ENCODE measurements at places on chromosomes 2 and 18. TPM values are rescaled to one million over a fixed set of nuclear protein-coding genes. Genes with fewer than 3 reads are reported as not detected.

SOWAHC gene
- total RNA-seq = not detected

CROCC2 gene
- total RNA-seq = not detected

DNA sequence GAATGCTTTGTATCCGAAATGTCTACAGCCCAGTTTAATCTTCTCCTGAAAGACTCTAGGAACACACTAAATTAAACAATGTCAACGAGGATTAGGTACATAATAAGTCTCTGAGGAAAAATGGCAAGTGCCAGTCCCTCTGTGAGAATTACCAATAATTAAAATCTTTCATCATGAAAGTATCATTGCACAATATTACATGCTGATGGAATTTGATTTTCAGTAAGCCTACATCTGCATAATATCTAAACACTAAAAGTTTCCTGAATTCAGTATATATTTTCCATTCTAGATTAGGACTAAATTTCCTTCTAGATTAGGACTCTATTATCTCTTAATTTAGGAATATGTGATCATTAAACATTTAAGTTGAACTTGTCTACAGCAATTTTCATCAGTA lies 132.1 kb downstream of the LRP2 start:
- DNase-seq = no peak

QPCT gene
- 1.9 TPM for total RNA-seq

DNA sequence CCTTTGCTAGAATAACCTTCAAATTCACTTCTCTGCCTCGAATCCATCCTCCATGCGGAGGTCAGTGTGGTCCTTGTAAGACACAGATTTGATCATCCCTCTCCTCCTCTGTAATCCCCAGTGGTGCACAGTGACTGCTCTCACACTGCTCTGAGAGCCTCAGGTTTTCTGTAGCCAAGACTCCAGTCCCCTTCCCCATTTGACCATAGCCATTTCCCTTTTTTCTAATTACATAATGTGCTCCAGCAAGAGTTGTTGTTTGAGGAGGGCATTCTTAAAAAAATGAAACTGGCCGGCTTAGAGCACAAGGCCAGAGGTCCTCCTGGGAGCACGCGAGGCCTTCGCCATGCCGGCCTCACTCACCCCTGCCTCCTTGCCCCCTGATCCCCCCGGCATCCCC lies 34.7 kb upstream of the LPIN1 start:
- DNase-seq = no peak

DNA sequence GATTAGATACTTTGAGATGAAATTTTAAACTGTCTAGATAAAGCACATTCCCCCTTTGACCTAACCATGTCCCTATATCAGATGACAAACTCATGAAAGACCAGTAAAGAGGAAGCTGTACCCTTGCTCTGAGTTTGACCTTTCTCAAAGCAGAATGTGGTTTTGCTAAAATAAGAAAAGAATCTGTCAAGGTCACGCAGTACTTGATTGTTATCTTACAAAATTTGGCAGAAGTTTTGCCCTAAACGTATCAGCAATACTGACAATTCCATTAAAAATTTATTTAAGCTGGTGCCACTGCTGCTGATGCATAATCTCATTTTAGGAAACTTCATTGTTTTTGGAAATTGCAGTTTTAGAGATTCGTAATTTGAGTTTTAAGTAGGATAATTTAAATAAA lies 31.2 kb upstream of the GALM start:
- DNase-seq = no peak

DSC3 gene
- not detected for total RNA-seq

- no peak for DNase-seq
These were observed 98.4 kb downstream of the CDK15 start for GRCh38 chr2:201904538-201905420.

DNA sequence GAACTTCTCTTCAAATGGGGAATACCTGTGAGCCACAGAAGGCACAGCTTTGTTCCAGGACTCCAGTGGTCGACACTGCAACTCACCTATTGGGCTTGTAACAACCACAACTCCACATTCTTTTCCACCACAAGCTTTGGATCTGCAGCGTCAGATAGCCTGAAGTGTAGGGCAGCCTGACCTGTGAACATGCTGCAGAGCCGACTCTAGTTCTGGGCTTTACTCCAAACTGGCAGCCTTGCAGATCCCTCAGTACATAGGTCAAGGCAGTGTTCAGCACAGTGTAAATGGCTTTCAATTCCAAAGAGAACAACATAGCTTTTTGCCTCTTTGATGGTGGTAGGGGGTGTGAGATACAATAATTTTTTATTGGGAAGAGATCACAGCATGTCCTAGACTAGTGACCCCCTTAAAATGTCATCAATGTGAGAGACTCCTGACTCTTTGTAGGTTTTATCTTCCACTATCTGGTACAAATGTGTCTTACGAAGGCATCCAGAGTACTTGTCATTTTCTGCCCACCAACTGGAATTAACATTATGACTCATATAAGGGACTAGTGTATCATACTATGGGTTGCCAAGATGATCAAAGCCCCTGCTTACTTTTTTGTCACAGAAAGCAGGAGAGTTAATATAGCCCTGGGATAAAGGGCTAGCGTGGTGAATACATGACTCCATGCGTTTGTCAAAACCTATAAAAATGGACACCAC lies 149.8 kb downstream of the COPS8 start:
- DNase-seq = no peak

GRCh38 chr2:189698020-189698887 lies 23.8 kb downstream of the ANKAR start:
- DNase-seq = no peak

- no peak for DNase-seq
These were observed 291.5 kb downstream of the SP3 start for GRCh38 chr2:173673640-173674039.

DNA sequence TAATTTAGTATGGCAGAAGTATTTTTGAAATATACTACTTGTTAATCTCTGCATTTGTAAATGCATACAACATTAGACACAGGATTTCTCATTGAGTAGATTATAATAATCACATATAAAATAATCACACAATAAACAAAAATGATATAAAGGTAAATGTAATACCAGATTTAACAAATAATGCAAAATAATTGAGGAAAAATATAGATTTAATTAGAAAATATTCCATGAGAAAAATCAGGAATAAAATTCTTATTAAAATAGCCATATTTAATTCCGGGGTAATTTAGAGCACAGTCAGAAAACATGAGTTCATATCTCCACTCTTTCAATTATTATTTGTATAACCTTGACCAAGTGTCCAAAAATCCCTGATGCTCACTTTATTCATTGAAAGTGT lies 385.9 kb upstream of the SYT4 start:
- DNase-seq = no peak

- no peak for DNase-seq
These were observed 41.7 kb downstream of the CNTNAP5 start for GRCh38 chr2:124066776-124067175.

DNA sequence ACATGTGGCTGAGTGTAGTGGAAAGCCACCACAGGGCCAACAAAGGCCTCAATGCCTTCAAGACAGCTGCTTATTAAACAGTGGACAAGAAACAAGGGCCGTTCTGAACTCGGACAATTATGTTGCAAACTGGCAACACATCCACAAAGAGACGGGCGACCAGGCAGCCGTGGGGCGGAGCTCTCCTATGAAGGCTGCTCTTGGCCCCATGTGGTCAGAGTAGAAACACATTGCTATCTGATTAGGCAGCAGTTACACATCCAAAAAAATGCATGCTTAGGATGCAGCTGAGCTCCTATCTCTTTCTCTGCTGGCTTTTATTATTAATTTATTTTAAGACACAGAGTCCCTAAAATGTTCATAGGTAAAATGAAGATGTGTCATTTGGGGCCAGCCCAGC lies 163.4 kb downstream of the TMEM163 start:
- no peak for DNase-seq

SERPINB7 gene
- not detected for total RNA-seq

- DNase-seq = no peak
These were observed 97.8 kb upstream of the NETO1 start for GRCh38 chr18:72965616-72966015.

EML6 gene
- 25.3 TPM for total RNA-seq

DSC1 gene
- not detected for total RNA-seq

UGT1A5 gene
- total RNA-seq = not detected

DNA sequence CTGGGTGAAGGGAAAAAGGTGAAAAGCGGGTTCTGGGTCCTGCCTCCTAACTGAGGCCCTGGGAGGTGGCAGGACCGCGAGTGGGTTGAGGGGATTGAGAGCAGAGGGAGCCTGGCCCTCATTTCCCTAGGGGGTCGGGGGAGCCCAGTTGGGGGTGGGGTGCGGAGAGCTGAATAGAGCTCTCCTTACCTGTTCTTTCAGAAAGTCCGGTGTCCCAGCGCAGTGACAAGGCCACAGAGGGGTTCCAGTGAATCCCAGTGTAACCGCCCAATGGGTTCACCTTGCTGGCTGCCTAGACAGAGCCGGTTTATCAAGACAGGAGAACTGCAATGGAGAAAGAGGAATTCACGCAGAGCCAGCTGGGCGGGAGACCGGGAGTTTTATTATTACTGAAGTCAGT lies 22.4 kb downstream of the TMEM177 start:
- DNase-seq = no peak
